ENCODE measurements at places on chromosomes 3 and 15.

DNA sequence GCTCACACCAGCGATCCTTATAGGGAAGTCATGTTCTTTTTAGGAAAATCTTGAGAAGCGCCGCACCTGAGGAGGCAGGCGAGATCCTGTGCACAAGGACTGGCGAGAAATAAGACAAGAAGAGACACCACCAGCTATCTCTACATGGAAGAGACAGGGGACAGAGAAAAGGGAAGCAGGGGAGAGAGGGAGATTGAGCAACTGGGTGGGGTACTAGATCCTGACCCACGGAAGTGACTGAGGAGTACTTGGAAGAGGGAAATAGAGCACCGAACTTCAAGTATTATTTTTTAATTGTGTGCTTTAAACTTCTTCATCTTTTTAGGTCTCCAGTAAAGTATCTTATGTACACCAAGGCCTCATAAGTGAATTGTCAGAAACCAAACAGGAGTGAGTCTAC is 742.0 kb upstream of the LMCD1 start:
- DNase-seq: no peak

DNA sequence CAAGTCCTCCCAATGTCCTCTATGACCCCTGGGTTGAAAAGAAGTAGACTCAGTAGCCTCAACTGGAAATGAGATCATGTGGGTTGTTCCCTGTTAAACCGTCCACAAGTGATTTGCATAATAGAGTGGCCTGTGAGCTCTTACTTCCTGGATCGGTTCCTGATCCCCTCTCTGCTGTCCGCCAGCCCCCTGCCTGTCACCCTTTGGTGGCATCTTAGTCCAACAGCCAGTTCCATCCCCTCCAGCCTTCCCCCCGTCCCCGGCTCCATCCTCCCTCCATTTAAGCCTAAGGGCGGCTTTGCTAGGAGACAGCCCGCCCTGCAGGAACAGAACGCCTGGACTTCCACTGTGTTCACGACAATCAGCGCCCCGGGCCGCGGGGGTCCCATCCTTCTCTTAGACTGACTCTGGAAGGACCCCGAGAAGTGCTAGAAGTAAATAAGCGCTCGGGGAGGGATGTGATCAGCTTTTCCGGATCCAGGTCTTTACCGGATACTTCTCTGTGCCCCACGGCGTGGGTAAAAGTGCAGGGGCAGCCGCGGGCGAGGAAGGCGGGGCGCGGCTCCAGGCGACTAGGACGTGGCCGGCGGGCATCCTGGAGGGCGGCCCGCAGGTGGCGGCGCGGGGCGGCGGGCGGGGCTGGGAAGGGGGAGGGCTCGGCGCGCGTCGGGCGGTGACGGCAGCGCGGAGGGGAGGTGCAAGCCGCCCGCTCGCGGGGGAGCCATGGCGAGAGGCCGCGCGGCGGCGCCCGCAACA is 51.2 kb upstream of the ULK4 start:
- DNase-seq: no peak

DNA sequence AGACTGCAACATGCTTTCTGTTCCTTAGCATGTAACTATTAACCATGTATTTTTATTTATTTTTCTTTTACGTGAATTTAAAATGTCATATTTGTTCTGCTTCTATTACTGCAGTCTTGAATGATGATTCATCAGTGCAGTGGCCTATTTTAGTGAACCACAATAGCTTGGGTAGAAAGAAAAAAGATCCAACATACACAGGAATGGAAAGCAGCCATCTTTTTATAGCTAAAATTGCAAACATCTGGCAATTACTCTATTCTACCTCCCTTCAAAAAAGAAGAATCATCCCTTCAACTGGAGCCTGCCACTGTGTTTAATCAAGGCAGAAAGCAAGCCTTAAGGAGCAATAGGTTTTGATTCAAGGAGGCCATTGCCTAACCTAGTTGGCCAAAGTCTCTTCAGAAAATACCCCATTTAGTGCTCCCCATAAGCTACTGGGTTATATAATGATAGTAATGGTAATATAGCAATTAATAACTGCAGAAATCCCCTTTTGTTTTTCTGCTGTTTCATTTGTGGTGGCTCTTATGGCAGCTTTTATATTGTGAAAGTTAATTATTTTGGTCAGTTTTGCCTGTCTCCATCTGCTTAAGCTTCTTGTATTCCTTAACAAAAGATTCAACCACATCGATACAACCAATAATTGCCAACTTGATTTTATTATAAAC is 267.3 kb downstream of the LPP start:
- DNase-seq: peak; percentile 86

- DNase-seq: no peak
Measured at GRCh38 chr3:169769287-169770181, at the start of gene ACTRT3. TSS of gene ACTRT3 (minus strand) at chr3:169769561. CDS start at chr3:169769520, 41 bp downstream.

- DNase-seq: no peak
Measured at GRCh38 chr3:140334132-140334929, 343.5 kb upstream of the TRIM42 start.

- no peak for DNase-seq
Measured at GRCh38 chr3:56788521-56788920, 13.2 kb downstream of the ARHGEF3 start.

- DNase-seq: no peak
Measured at GRCh38 chr15:95880031-95880570, 450.4 kb upstream of the NR2F2 start.
